ENCODE measurements at places on chromosomes 6 and 20.
A peak's percentile ranks its signal among the peaks of the same experiment; 100 is the strongest.

- no peak for DNase-seq
Measured at GRCh38 chr6:158969148-158969547, 30.9 kb downstream of the RSPH3 start.

- DNase-seq: no peak
Measured at GRCh38 chr6:162700966-162701365, 26.6 kb downstream of the PRKN start.

DNA sequence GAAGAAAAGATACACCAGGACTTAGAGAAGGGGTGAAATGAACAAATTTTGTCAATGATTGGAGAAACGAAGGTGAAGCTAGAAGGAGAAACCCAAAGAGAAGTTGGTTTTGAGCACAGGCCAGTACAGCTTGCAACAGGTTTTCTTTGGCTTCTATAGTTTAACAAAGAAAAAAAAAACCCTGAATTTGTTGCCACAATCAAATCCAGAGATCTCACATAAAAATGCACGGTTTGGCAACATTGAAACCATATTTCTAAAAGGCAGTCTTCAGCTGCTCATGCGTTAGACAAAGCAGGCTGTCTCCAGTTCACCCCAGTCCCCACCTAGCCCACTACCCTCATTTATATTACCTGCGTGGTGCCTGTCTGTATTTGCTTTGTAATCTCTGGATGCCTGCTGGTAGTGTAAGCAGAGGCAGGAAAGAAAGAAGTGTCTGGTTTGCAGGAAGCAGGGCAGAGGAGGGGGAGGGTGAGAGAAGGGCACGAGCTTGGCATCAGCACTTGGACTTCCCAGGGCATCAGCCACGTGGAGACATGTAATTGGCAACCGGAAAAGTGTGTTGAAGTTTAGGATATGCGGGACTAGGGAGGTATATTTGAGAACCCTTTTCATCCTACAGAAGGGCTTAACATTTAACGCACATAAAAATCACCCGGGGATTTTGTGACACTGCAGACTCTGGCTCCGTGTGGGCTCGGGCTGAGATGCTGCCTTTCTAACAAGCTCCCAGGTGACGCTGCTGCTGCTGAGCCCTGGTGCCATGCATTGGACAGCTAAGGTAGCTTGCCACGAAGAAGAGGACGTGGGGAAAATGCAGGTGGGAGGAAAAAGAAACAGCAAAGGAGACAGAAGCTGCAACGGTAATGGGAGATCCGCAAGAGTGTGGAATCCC is 14.4 kb downstream of the PFDN4 start:
- DNase-seq: no peak

DNA sequence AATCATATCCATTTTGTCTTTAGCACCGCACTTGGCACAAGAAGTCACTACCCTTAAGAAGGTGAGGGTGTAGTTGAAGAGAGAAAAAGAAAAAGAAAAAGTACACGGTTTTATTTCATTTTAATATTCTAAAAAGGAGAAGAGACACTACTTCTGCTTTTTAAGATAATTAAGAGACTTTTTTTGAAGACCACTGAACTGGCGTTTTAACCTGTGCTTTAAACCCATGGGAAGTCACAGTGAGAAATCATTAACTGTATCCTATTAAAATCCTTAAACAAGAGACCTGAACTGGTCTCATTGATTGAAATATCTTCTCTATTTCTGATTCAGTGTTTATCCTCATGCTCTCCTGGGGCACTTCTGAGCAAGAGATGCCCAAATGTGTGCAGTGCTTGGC is 243.5 kb downstream of the TMEM242 start:
- no peak for DNase-seq

- DNase-seq: no peak
Measured at GRCh38 chr6:40521496-40521895, 65.7 kb downstream of the LRFN2 start.

DNA sequence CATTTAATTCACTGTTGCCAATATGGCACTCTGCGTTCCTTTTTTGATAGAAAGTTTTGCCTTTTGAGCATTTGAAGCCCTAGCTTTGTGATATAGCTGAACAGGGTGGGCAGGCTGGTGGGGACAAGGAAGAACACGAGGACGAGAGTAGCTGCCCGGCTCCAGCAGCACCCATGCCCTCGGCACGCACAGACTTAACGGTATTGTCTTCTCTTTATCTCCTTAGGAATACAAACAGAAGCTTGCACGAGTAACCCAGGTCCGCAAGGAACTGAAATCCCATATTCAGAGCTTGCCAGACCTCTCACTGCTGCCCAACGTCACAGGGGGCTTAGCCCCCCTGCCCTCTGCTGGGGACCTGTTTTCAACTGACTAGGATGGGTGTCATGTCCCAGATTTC is 56.0 kb downstream of the RPRD1B start:
- no peak for DNase-seq

GRCh38 chr6:54970337-54970736 is 123.8 kb downstream of the FAM83B start:
- no peak for DNase-seq

DNA sequence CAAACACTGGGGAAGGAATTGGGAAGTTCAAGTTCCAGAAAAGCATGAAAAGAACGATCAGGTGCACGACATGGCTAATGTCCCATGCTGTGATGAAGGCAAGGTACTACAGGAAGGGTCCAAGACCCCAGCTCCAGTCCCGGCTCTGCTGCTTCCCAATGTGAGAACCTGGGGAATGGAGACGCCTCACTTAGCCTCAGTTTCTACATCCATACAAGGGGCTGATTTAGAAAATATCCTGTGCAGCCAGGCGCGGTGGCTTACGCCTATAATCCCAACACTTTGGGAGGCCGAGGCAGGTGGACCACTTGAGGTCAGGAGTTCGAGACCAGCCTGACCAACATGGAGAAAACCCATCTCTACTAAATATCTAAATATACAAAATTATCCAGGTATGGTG is 80.7 kb upstream of the NFATC2 start:
- DNase-seq: no peak

DNA sequence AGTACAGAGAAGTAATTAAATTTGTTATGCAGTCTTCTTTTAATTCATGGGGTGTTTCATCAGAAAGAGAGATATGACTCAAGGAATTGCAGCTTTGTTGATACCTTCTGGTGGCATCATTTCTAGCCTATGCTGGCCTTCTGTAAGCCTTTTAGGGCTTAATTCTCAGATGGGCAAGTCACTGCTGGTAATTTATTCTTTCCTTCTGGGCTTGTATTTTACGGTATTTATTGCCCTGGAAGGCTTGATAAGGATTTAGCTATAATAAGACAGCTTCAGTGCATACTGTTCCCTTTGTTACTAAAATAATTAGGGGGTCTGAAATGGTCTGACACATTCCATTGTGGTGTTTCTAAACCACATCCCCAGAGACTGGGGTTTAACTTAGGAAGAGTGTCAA is 57.9 kb upstream of the EMILIN3 start:
- DNase-seq: no peak

- DNase-seq: no peak
Measured at GRCh38 chr20:58293453-58293852, 16.1 kb upstream of the RAB22A start.

- DNase-seq: no peak
Measured at GRCh38 chr20:50172347-50173013, 18.1 kb upstream of the CEBPB start.

DNA sequence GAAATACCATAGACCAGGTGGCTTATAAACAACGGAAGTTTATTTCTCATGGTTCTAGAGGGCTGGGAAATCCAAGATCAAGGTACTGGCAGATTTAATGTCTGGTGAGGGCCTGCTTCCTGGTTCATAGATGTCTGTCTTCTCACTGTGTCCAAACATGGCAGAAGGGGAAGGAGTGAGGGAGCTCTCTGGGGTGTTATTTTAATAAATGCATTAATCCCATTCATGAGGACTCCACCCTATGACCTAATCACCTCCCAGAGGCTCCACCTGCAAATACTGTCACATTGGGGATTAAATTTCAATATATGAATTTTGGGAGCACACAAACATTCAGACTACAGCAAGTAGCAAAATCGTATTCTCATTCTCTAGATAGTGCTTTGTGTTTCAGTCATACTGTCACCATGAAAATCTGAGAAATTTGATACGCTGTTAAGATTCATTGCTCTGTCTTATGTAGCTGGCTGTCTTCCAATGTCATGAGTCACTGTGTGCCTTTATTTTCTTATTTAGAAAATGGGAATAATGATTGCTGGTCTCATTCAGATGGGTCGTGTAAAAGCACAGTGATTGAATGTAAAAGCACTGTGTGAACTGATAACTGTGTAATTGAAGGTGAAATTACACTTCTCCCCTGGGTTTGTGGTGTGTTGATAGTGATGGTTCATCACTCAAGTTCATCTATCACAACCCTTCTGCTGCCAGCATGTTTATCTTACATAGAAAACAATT is 8.9 kb upstream of the ERVFRD-1 start:
- DNase-seq: peak; percentile 57

- peak; percentile 91 for DNase-seq
Measured at GRCh38 chr6:28940858-28941683, 17.3 kb upstream of the TRIM27 start.

DNA sequence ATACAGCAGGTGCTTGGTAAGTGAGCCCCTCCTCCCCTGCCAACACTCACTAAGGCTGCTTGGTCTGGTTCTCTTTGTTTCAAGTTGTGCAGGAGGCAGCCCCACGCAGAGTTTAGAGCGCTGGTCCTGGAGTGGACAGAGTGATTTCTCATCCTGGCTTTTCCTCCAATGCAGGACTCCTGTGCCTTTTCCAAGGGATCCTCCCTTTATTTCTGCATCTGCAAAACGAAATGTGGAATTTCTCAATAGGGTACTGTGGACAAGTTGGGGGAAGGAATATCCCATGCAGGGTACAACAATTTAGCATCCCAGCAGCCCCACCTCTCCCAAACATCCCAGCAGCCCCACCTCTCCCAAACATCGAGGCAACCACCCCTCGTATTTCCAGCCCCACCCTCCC is 30.6 kb upstream of the CCDC167 start:
- DNase-seq: no peak

- DNase-seq: no peak
Measured at GRCh38 chr6:81634155-81634880, 118.2 kb downstream of the TENT5A start.

- no peak for DNase-seq
Measured at GRCh38 chr6:37952027-37952426, 132.5 kb downstream of the ZFAND3 start.

- DNase-seq: no peak
Measured at GRCh38 chr20:23554401-23554800, 13.9 kb downstream of the CST9L start.

- no peak for DNase-seq
Measured at GRCh38 chr6:10174761-10175160, 240.1 kb downstream of the TFAP2A start.

- no peak for DNase-seq
Measured at GRCh38 chr6:70246118-70246517, 56.8 kb downstream of the COL9A1 start.

GRCh38 chr6:26206868-26207801 is 119.9 kb downstream of the HFE start:
- no peak for DNase-seq

DNA sequence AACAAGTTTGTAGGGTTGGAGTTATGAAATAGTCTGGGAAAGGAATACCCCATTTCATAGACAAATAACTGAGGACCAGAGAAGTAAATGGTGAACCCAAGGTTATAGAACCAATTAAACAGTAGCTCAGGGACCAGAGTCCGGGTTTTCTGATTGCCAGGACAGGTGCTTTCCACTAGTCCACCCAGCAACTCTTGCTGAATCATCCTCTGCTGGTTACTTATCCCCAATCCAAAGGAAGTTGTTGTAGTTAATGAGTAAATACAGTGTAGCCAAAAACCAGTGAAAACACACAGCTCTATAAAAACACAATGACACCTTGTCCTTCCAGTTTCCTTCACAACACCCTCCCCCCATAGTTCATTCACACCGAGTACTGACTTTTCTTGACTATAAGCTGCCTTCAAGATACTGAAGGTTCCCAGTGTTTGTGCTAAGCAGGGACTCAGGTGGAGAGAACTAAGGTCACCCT is 766 bp upstream of the TINAG start:
- no peak for DNase-seq

- no peak for DNase-seq
Measured at GRCh38 chr20:37538003-37538402, 10.3 kb upstream of the BLCAP start.

GRCh38 chr6:42391441-42391840 is 60.3 kb downstream of the TRERF1 start:
- DNase-seq: no peak

DNA sequence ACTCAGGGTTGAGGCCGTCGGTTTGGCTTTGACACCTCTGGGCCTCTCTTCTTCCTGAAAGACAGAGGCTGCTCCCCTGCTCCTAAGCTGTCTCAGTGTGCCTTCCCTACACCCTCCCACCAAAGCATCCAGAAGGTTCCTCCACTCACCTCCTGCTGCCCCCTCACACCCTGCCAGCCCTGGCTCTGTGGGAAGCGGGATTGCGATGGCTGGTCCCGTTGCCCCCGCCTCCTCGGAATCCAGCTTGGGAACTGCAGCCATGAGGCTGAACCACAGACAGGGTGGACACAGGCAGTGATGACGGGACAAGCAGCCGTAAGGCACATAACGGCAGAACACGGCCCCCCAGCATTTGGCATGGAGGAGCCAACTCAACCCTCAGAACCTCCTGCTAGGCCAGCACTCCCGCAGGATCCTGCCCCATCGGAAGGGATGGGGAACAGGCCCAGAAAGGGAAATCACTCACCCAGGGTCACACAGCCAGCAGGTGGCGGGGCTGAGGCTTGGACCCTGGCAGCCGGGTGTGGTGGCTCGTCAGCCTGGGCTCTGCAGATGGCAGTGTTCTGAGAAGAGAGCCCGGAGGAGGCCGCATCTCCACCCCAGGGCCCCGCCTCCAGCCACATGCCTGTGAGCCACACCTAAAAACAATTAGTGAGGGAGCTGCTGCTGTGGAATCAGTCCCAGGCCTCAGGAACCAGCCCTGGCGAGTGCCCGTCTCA is 139.6 kb downstream of the PHACTR3 start:
- no peak for DNase-seq

GRCh38 chr20:57287007-57287880 is 20.8 kb upstream of the BMP7 start:
- DNase-seq: no peak

DNA sequence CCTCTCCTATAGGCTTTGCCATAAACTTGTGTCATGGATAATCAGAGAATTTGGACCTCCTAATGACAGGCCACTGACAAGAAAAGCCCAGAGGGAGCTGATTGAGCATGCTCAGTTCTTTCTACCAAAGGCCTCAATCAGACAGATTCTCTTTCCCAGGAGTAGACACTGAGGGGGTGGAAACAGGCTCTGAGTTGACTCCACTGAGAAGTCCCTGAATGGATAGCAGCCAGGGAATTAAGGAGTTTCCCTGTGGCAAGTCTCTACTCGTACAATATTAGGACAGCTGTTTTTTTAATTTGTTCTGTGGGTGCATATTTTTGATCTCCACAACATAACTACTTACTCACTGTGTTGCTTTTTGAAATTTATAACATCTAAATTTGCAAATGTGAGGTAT is 63.3 kb downstream of the SLC16A10 start:
- DNase-seq: no peak

Measured in foreskin melanocyte (primary cell).